ENCODE measurements at places on chromosomes 7 and 10. TPM values are rescaled to one million over a fixed set of nuclear protein-coding genes. Genes with fewer than 3 reads are reported as not detected.

DNA sequence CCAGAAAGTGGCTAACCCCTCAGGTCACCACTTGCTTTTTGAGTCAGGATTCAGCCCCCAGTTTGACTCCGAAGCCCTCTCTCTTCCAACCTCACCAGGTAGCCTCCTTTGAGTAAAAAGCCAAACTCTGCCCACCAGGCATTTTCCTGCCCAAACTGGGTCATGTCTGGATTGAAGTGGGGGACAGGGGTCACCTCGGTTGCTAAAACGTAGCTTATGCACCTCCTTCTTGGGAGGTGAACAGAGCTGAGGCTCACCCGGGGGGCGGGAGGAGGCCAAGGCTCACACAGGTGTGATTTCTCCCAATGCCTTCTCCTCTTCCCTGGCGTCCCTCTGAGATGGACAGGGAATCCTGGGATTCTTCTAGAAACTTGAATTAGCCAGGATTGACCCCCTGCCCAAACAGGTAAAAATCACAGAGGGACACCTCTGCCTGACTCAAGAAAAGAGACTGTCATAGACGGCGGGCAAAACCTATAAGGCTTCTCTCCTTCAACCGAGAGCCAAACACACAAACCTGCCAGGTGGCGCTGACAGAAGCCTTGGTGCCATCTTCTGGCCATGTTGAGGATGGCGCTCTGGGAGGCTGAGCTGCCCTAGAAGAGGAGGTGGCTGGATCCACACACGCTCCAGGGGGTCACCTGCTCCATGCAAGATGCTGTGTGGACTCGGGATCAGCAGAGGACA lies 51.6 kb downstream of the PRLHR start:
- peak; percentile 46 for DNase-seq

The MUC12 gene
- 0.66 TPM for total RNA-seq

The CREB5 gene
- total RNA-seq, result 2.4 TPM

DNA sequence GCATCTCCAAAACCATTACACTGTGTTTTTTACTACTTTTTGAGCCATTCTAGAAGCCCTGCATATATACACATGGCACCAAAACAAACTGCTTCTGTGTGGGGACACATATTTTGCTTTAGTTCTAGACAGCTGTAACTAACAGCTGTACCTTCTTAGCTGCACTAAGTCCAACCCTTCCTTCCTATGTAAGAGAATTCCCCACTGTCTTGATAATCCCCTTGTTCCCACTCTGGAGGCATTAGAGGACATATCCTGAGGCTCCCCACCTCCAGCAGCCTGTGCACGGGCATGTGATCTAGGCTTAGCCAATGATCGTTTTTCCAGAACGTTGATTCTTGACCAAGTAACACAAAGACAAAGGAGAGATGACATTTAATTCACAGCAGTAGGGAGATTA lies 13.3 kb upstream of the CDK13 start:
- DNase-seq, result no peak

DNA sequence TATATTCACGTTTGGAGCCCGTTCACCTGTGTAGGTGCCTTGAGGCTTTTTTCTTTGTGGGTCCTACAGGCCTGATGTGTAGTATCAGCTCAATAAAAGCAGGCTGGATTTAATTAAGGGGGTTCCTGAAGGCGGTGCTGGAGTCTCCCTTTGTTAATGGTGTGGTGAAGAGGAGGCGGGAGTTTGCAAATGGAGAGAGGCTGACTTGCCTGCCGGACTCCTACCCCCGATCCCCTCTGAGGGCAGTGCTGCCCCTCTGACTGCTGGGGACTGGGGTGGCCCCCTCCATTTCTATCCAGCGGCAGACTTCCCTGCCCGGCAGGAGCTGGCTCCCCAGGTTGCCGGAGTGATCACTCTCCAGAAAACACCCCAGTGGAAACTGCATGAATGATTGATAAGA lies 45.1 kb downstream of the ZMIZ1 start:
- no peak for DNase-seq

DNA sequence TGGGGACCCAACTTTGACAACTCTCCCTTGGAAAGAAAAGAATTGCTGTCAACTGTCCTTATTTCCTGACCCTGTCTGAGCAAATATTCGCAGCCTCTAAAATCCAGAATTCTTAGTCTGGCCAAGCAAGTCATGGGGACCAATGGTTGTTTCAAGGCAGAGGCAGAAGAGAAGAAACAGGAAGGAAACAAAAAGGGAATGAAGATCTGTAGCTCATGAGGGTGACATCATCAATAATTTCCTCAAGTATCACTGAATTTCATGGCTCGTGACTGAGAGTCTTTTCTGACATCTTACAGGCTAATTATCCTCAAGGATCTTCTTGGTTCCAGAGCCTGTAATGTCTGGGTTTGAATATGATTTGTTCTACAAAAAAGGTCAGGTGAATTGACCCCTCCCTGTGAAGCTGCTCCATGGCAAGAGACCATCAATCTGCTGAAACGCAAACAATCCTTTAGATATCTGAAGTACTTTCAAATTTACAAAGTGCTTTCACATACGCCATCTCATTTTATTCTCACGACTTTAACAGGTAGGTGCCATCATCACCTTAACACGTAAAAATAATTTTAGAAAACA lies 5.8 kb downstream of the CDK6 start:
- no peak for DNase-seq

DNA sequence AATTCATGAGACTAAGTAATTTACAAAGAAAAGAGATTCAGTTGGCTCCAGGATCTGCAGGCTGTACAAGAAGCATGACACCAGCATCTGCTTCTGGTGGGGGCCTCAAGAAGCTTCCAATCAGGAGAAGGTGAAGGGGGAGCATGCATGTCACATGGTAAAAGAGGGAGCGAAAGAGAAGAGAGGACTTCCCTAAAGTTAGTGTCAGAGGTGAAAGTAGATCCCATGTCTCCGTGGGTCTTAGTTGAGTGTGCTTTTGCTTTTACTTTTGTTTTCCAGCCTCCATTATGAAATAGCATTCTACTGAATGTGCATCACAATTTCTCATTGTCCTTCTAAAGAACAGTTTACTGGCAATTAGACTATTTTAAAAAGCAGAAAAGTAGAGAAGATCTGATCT lies 213.6 kb upstream of the FZD1 start:
- no peak for DNase-seq

DNA sequence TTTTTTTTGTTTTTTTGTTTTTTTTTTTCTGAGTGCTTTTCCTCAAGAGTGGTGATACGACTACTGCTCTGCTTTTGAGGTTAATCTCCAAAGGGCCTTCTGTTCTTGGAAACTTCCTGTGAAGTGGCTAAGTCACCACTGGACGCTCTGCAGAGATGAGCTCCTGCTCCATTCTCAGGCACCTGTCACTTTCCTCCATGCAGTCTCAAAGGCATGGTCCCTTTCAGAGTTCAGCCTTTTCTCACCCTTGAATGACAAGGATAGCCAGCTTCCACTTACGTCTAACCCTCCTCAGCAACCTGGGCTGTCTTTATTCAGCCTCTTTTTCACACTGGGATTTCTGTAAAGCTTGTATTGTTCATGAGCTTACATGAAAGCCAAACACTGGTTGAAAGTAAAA lies 65.8 kb downstream of the BMPER start:
- no peak for DNase-seq

The HGF gene
- not detected for total RNA-seq

The FFAR4 gene
- total RNA-seq, result not detected

- DNase-seq, result peak; percentile 34
These were observed 19.6 kb downstream of the RGS10 start for GRCh38 chr10:119522747-119523426.

The PNLIPRP3 gene
- not detected for total RNA-seq

The ERVW-1 gene
- total RNA-seq, result not detected

The LRRN3 gene
- 89.3 TPM for total RNA-seq

- DNase-seq, result no peak
These were observed 8.4 kb downstream of the LRRC4 start for GRCh38 chr7:128022631-128023532.

DNA sequence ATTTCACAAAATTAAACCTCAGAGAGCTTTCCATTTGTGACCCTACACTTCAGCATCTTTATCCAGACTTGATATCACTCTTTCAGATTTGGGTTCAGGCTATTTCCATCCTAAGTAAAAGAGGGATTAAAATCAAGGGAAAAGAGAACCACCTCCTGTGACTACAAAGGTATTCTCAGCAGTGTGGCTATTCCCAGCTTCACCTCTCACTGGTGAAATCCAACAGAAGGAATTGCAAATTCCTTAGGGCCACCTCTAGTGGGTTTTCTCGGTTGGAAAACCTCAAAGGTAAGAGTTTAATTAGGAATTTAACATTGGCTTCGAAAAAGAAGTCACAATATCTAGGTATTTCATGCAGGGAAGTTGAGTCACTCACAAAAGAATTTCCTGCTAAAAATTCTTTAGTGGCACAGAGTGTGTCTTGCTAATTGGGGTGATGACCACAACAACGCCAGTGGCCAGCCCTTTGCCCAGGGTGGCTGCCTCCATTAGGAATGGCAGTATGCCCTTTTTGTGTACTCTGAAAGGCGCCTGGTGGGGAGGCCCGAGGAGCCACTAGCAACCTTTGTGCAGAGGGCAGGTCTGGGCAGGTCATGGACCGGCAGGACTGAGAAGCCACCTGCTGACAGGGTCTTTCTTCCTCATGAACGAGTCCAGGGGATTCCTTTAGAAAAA lies 52.2 kb downstream of the SEM1 start:
- DNase-seq, result no peak

DNA sequence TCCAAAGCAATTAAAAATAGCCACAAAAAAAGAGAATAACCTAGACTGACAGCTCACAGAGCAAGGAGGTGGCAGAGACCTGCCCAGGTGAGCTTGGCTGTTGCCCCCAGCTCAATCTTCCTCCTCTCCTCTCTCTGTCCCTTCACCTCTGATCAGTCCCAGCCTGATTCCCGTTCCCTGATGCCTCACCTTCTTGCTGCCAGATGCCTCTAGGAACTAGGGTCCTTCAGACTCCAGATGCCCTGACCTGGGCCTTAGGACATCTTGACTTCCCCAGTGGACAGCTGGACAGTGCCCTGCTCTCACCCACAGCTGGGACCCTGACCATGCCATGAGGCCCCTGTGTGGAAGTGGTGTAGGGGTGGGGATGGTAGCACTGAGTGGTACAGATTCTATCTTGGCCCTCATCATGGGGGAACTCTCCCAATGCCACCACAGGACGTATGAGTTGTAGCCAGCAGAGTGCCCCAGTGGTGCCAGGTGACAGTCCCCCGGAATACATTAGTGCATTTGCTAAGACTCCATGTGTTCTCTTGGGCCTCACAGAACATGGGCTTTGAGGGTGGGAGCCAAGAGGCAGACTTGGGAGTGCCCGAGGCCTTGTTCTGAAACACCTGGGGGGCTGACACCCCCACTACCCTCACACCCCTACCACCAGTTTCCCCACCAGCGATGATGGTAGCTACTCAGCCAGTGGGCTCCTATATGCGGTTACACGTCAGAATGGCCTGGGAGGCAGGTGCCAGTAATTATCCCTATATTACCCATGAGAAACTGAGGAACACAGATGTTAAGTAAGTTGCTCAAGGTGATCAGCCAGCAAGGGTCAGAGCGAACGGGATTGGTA lies 2.0 kb downstream of the DEPP1 start:
- no peak for DNase-seq

The PRLHR gene
- total RNA-seq, result not detected

The SEMA3C gene
- not detected for total RNA-seq

The ZNF736 gene
- total RNA-seq, result 21.8 TPM

DNA sequence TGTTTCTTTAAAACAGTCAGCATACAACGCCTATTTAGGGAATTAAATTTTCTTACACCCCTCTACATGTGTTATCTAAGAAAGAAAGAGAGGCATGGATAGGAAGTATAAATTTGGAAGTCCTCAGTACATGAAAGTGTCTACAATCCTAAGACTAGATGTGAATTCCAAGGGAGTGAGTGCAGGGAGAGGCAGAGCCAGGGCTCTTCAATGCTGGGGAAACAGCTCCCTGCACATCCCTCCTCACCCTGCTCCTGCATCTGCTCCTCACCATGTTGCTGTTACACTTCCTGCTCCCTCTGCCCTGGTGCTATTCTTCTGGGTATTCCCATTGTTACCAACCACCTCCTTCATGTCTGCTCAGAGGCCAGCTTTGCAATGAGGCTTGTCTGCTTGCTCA lies 229.1 kb upstream of the AKR1E2 start:
- DNase-seq, result no peak

The TSPAN12 gene
- total RNA-seq, result not detected

DNA sequence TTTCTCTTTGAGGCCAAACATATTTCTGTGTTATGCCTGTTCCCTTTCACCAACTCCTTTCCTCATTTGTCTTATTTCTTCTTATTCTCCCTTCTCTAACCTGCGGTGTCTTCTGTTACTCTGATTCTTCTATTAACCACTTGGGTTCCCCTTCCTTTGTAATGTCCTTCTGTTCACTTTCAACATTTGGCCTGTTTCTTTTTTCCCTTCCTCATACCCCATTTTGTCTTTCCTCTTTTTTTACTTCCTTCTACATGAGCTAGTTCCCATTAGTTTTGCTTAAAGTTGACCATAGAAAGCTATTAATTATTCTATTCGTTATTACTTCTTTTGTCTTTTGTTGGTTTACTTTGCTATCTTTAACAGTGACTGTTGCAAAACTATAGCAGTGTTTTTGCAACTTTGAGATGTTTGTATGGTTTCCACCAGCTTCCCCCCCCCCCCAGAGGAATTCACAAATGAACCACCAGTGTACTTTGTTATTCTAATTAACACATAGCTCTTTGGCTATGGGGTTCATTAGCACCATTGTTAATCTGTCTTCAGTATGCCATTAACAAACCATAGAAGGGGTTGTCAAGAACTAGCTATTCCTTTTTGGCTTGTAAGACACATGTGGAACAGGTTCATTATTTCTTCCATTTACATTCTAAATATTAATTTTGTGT lies 2.9 kb downstream of the LRGUK start:
- no peak for DNase-seq

DNA sequence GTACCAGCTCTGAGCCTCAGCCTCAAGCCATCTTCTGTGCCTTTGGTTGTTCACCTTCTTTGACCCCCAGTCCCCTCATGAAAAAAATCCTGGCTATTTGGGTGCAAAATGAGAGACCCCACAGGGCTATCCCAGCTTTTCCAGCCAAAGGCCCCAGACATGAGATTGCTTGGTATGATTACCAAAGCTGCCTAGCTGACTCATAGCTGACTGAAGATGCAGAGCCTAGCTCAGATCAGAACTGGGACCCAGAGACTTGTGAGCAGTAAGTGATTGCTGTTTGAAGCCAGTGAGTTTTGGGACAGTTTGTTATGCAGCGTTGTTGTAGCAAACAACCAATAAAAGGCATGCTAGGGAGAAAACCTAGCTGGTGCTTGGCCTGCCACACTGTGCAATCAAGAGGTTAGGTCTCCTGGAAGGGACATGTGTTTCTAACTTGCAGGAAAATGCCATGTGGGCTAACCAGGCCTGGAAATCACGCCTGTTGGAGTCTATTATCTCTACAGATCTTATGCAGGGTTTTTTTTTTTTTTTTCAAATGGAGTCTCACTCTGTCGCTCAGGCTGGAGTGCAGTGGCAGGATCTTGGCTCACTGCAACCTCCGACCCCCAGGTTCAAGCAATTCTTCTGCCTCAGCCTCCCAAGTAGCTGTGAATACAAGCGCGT lies 48.0 kb upstream of the DAGLB start:
- DNase-seq, result no peak

The KCP gene
- total RNA-seq, result 0.10 TPM

The NME8 gene
- total RNA-seq, result not detected

DNA sequence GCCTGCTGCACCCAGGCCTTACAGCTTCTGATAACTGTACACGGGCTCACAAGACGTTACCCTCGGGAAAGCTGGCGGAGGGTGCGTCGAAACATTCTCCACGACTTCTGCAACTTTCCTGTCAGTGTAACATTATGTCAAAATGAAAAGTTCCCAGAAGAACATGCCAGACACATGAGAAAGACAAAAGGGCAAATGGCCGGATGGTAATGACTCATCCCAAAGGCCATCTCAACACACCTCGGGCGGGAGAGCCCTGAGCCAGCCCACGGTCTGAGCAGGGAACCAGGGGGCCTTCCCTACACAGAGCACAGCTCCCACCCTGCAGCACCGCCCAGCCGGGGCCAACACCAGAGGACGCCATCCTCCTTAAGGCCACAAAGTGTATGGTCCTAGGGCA lies 118.7 kb downstream of the MAD1L1 start:
- no peak for DNase-seq

Measured in activated naive CD8-positive, alpha-beta T cell treated with anti-CD3 and anti-CD28 coated beads for 36 hours (primary cell).